ENCODE measurements at places on chromosomes 5 and 9.

DNA sequence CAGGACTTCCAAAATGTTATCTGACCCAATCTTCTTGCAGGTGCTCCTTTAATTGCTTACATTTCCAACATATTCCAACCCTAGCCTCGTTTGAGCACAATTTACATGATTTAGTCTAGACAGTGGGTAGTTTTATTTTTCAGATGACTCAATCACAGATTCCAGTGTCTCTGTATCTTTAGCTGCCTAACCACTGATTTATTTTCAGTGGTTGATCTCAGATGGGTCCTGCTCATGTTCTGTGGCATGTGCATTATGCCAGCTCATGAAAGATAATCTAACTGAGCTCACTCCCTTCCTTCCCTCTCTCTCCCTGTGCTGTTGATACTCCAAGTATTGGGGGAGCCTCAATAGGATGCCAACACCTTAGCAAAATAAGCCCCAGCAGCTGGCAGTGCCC is 106.1 kb upstream of the ICE1 start:
- DNase-seq = no peak

DNA sequence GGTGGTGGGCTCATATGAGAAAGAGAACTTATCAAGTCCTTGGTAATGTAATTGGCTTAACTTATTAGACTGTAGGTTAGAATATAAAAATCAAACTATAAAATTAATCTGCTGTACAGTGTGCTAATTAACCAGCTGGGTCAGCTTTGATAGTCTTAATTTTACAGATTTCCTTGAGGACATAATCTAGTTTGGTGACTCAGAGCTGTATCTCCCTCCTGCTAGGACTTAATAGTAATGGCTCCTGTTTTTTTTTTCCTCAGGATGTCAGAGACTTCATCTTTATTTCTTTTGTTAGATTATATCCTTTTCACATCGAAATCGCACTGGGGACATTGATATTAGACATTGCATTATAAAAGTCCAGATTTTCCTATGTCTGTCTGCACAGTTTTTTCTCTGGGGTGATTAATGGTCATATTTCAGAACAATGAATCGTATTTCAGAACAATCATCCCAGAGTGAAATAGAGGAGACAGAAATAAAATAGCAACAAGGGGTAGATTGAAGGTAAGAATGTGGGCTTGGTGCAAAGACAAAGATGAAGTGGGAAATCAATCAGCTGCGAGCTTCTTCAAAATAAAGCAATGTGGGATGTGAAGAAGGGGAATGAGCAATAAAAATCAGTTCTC is 346.4 kb upstream of the RIOK2 start:
- DNase-seq = no peak

DNA sequence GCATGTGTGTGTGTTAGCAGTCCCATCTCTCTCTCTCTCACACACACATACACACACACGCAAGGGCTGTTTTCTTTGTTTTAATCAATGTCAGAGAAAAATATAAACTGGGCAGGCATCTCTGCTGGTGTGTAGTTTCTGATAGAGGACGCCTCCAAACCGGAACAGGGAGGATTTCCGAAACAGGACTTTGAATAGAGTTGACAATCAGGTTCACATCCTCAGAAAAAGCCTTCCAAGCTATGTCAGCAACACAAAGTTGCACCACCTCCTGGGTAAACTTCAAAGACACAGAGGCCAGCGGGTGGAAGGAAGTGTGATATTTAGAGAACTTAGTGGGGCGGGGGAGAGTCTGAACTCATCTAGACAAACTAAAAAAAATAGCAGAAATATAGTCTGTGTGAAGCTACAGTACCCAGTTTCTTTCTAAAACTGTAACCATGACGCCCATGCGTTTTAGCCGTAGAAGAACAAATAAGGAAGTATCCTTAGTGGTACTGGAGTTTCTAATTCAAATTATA is 1.2 kb downstream of the ST8SIA4 start:
- DNase-seq = peak; percentile 24

DNA sequence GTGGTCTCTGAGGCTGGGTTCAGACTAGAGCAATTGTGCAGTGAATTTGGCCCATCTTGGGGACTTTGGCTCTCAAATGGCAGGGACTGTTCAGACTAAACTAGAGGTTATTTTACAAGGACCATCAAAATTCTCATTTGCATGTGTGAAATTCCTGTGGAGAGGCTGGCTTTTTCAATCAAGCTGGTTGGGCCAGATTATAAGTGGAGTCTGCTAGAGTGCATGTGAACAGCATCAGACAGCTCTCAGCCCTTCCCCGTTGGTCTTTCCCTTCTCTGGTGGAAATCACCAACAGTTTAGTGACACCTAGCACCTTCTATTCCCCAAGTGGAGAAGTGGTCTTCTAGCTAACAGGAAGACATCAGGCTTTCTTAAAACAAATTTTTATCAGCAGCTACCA is 301.3 kb downstream of the CWC27 start:
- no peak for DNase-seq

- DNase-seq = no peak
Measured at GRCh38 chr9:136762915-136763648, 1.2 kb downstream of the LCN15 start.

Measured in stimulated activated effector memory CD8-positive, alpha-beta T cell treated with anti-CD3 and anti-CD28 coated beads, Interleukin-12 subunit alpha, Interleukin-12 subunit beta, amount 100 ng/mL, for 72 hours (primary cell).